ENCODE measurements at places on chromosomes 7 and 10.
A peak's percentile ranks its signal among the peaks of the same experiment; 100 is the strongest.

- H3K4me1 ChIP-seq, result no peaks in the 10 kb centered on the region
- no peak overlapping the region for H3K27ac ChIP-seq
- no peak overlapping the region for H3K4me3 ChIP-seq
- no peaks in the 10 kb centered on the region for H3K36me3 ChIP-seq
- DNase-seq, result no peak
Observed at GRCh38 chr7:79590391-79590790, 136.9 kb upstream of the MAGI2 start.

DNA sequence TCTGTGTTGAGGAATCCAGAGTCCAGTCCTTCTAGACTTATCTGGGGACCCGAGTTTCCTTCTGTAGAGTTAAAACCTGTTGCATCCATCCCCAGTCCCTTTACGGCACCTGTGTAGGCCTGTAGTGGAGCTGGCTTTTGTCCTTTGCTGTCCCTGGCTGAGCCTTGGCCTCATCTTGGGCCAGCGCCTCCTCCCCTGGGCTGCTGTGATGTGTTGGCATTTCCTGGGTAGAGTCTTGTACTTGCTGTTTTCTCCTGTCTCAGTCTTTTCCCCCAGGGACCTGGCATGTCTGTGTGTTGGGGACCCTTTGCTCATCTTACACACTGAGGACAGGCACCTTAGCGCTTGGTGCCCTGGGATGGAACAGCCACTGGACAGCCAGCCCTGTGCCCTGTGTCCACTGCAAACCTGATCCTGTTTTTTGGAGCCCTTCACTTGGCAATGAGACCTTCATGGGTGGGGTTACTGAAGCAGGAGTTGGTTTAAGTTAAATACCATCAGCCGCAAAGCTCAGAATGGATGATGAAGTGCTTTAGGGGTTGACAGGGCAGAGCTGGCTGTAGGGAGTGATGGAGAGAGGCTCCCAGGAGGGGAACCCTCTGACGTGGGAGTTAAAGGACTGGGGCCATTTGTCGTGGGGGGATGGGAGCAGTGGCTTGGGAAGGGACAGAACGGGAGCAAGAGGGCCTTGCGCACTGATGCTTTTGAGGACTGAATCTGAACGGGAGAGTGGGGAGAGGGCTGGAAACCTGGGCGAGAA is 50.9 kb downstream of the CUX1 start:
- no peak overlapping the region for H3K27ac ChIP-seq
- no peaks in the 10 kb centered on the region for H3K27me3 ChIP-seq
- no peak for DNase-seq
- peaks cover 29% of the 10 kb centered on the region for H3K4me1 ChIP-seq
- no peak overlapping the region for H3K4me3 ChIP-seq

- no peaks in the 10 kb centered on the region for H3K27me3 ChIP-seq
- no peak overlapping the region for H3K27ac ChIP-seq
- H3K4me3 ChIP-seq, result no peak overlapping the region
- DNase-seq, result no peak
- no peaks in the 10 kb centered on the region for H3K4me1 ChIP-seq
Observed at GRCh38 chr7:135333946-135334345, 100.3 kb downstream of the STRA8 start.

GRCh38 chr10:50536617-50537240 is 87.0 kb downstream of the SGMS1 start:
- no peaks in the 10 kb centered on the region for H3K36me3 ChIP-seq
- H3K27me3 ChIP-seq, result no peaks in the 10 kb centered on the region
- H3K4me3 ChIP-seq, result no peak overlapping the region
- H3K4me1 ChIP-seq, result no peaks in the 10 kb centered on the region
- H3K27ac ChIP-seq, result no peak overlapping the region

DNA sequence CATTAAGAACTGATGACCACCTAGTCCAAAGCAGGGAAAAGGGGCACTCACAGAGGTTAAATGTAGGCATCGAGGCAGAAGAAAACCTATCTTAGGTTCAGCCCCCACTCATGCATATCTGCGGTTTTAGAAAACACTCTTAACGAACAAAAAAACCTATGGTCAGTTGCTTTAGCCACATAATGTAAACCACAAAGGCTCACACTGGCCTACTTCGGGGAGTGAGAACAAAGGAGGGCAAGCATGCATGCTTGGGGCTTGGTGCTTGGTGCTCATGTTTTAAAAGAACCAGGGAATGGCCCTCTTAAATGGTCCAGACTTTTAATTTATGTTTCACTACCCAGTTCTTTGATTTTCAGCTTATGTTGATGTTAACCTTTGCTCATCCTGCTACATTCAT is 14.2 kb downstream of the INSYN2A start:
- no peak overlapping the region for H3K27ac ChIP-seq
- no peaks in the 10 kb centered on the region for H3K4me1 ChIP-seq
- no peaks in the 10 kb centered on the region for H3K27me3 ChIP-seq

DNA sequence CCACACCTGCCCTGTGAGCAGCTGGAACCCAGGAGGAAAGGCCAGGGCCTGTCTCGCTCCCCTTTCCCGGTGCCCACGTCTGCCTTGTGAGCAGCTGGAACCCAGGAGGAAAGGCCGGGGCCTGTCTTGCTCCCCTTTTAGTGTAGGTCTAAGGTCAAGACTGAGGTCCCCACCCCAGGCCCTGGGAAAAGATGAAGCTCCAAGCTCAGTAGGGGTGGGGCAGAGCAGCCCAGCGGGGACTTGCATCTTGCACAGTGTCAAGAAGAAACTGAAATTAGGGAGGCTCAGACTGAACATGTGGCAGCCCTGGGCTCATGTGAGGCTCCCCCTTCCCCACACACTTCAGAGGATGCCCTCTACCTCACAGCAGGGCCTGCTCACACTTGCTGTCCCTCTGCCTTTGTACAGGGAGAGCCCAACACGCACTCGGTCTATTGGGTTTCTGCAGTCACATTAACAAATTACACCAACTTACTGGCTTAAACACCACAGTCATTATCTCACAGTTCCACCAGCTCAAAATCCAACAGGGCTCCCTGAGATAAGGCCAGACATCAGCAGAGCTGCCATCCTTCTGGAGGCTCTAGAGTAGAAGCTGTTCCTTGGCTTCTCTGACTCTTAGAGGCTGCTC is 12.4 kb downstream of the POLL start:
- peaks cover 21% of the 10 kb centered on the region for H3K36me3 ChIP-seq
- no peak overlapping the region for H3K4me3 ChIP-seq
- DNase-seq, result no peak

DNA sequence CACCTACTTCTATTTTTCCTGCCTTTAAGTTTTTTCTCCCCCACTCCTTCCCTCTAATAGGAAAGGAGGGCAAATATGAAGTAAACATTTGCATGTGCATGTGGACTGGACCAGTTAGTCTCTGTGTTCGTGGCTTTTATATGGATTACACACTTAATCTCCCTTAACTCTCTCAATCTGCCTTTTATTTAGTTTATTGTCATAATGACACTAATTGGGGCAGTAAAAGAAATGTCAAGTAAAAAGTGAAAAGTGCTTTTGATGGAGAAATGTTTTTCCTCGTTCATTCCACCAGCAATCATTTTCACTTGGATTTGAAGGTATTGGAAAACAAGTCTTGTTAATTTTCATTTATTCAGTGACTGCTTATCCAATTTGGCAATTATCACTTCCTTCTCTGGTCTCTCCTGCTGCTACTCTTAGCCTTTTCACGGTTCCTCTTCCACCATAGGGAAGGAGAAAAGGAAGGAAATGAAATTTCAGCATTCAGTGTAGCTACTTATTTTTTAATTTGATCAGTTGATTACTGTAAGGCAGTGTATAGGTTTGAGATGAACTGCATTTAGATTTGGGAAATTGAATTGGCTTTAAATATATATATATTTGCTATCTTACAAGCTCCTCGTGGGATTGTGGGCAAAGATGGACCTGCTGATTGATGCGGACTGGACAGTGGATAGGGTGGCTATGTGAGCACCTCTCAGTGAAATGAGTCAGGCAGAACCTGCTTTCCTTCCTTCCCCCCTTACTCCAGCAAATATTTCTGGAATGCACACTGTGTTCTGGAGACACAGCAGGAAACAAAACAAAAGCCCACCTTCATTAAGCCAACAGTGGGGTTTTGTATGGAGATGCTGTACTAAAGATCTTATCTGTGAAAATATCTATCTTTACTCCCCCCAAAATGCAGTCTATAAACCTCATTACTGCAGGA is 77.5 kb downstream of the LRRC4 start:
- no peak overlapping the region for H3K4me3 ChIP-seq
- H3K27ac ChIP-seq, result peak overlapping the region; percentile 50

GRCh38 chr10:118913825-118914224 is 115.7 kb upstream of the NANOS1 start:
- H3K27ac ChIP-seq, result no peak overlapping the region
- no peak for DNase-seq
- H3K27me3 ChIP-seq, result no peaks in the 10 kb centered on the region
- H3K36me3 ChIP-seq, result no peaks in the 10 kb centered on the region

- no peaks in the 10 kb centered on the region for H3K36me3 ChIP-seq
- no peaks in the 10 kb centered on the region for H3K27me3 ChIP-seq
- no peak overlapping the region for H3K4me3 ChIP-seq
- no peak overlapping the region for H3K27ac ChIP-seq
Observed at GRCh38 chr10:94006591-94007550, 13.1 kb downstream of the PLCE1 start.

GRCh38 chr7:26087321-26088091 is 64.5 kb upstream of the NFE2L3 start:
- peak; percentile 33 for DNase-seq
- H3K4me3 ChIP-seq, result no peak overlapping the region
- H3K27ac ChIP-seq, result peak overlapping the region; percentile 40
- H3K4me1 ChIP-seq, result peaks cover 4% of the 10 kb centered on the region
- H3K27me3 ChIP-seq, result no peaks in the 10 kb centered on the region
